ENCODE measurements at places on chromosomes 6 and 20.

- DNase-seq: no peak
These were observed 33.9 kb downstream of the HLA-A start for GRCh38 chr6:29976253-29976587.

DNA sequence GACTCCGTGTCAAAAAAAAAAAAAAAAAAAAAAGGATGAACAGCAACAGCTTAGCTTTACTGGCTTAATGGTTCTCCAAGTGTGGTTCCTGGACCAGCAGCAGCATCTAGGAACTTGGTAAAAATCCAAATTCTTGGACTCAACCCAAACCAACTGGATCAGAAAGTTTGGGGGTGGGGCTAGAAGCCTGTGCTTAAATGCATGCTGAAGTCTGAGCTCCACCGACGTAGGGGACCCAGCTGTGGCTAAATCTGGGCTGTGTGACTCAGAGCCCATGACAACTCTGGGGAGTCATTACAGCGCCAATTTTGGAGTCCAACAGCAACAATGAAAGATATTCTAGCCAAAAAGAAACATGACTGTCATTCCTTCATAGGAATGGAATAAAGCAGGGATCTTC is 13.6 kb upstream of the CHD6 start:
- no peak for DNase-seq

GRCh38 chr6:148653138-148653776 is 93.6 kb upstream of the UST start:
- peak; percentile 45 for DNase-seq

GRCh38 chr6:44441091-44441855 is 53.8 kb downstream of the CDC5L start:
- DNase-seq: no peak

- no peak for DNase-seq
These were observed 22.2 kb upstream of the MRGBP start for GRCh38 chr20:62773845-62774714.

GRCh38 chr6:107740496-107741190 is 83.5 kb downstream of the SCML4 start:
- DNase-seq: no peak

- no peak for DNase-seq
These were observed 187.1 kb upstream of the MAN1A1 start for GRCh38 chr6:119536666-119537065.

Measured in common myeloid progenitor, CD34-positive (primary cell).